Stimulated activated CD8-positive, alpha-beta memory T cell treated with anti-CD3 and anti-CD28 coated beads, Interleukin-2, amount 100 ng/mL, for 1 hour (primary cell): ENCODE measurements at places on chromosomes 5 and 9.

- DNase-seq: no peak
These were observed 420.5 kb upstream of the CD180 start for GRCh38 chr5:67617051-67617450.

DNA sequence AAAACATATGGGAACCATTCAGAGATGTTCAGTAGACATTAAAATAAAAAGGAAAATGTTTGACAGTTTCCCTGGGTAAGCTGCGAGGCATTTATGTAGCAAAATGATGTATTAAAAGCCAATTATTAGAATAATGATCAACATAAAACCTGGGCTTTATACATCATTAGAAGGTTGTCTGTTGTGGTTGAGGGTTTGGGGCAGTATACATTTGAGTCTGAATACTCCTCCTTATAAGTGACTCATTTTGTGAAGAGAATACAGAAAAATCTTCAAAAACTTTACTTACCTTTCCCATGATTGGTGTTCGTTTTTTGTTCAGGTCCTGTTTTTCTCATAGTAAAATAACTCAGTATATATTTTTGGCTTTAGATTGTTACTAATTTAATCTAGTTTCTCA lies 119.5 kb downstream of the ZCCHC7 start:
- no peak for DNase-seq

DNA sequence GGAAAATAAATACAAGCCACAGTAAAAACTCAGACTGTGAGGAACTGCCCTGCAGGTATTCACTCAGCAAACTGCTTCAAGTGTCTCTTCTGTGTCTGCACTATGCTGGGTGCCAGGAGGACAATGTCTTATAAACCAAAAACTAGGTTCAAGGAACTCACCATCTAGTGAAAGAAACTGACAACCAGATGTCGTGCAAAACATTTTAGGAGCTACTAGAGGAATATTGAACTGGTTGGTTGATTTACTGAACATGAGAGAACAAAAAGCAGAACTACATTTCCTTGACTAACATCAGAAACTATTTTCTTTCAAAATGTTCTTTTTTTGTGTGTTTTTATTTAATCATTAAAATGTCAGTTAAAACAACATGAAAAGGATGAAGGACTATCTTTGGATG lies 35.2 kb downstream of the ZNF366 start:
- no peak for DNase-seq

- DNase-seq: no peak
These were observed 564.0 kb downstream of the PSAT1 start for GRCh38 chr9:78860801-78861475.

DNA sequence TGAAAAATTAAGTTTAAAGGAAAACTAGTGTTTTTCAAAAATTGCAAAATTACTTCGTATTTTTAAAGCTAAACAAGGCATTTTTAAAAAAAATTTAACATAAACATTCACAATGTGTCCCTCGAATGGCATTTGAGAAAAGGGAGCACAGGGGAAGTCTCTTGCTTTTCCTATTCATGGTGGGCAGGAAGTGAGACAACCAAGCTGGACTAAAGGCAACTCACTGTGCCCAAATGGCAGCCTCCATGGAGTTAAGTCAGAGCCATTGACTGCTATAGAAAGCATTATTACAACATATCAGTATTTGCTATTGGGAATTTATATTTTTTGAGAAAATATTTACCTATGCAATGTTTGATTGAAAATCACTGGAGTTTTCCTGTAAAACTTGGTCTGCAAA lies 8.3 kb downstream of the HNRNPH1 start:
- no peak for DNase-seq

DNA sequence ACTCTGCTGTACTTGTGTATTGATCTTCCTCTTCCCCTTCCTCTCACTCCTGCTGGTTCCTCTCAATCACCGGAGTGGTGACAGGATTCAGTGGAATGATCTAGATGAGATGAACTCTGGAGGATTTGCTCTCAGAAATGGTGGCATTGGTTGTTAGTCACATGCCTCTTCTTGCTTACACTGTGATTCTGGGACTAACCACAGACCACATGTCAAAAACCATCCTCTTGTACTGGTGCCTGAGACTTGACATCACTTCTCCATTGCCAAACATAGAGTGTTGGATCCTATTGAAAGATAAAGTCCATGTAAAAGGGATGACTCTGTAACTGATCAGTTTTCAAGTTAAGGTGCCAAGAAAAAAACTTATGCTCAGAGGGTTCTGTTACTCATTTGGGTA lies 506.5 kb downstream of the DMAC1 start:
- no peak for DNase-seq
